Activated T-helper 17 cell treated with anti-CD3 and anti-CD28 coated beads, Interleukin-2, amount 50 U/mL, for 72 hours (primary cell): ENCODE measurements at places on chromosomes 5 and 9. TPM values are rescaled to one million over a fixed set of nuclear protein-coding genes. Genes with fewer than 3 reads are reported as not detected.

GRCh38 chr5:76209297-76209696 lies 126.1 kb downstream of the SV2C start:
- ATAC-seq, result no peak

DNA sequence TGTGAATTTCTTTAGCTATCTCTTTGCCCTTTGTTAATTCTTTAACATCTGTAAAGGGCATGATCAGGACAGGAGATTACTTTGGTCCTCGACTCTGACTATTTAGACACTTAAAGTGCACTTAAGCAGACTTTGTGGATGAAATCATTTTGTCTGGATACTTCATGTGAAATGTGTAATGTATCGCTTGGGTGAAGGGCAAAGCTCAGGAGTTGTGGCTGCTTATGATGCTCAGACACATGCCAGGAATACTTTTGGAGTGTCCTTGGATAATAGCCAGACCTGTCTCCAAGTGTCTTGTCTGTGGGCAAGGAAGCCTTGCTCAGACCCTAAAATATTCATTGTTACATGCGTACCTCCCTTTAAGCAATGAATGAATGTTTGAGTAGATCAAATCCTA lies 87.8 kb downstream of the RAI14 start:
- no peak for ATAC-seq

- ATAC-seq, result no peak
These were observed 184.4 kb downstream of the ISL1 start for GRCh38 chr5:51567636-51568035.

- no peak for ATAC-seq
These were observed 363.9 kb upstream of the SEMA6A start for GRCh38 chr5:116938488-116938887.

DNA sequence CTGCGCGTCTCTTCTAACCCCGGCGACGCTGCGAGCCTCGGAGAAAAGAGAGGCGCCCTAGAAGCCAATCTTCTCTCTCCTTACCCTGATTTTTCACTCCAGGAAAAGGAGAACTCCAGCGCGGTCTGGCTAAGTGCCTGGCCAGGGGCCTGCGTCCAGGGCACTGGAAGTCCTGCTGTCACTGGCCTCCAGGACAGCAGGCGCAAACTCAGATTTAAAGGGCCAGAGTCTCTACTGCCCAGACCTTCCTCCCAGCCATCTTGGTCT lies 553 bp upstream of the FOXB2 start:
- no peak for ATAC-seq

- no peak for ATAC-seq
These were observed 368.9 kb downstream of the TMEM161B start for GRCh38 chr5:87899721-87900131.

The PHYKPL gene
- 112 TPM for total RNA-seq

The SMIM33 gene
- 0.90 TPM for total RNA-seq

The IFNA2 gene
- total RNA-seq, result not detected
